AG08396 (cell line): ENCODE measurements at places on chromosomes 7 and 10.

DNA sequence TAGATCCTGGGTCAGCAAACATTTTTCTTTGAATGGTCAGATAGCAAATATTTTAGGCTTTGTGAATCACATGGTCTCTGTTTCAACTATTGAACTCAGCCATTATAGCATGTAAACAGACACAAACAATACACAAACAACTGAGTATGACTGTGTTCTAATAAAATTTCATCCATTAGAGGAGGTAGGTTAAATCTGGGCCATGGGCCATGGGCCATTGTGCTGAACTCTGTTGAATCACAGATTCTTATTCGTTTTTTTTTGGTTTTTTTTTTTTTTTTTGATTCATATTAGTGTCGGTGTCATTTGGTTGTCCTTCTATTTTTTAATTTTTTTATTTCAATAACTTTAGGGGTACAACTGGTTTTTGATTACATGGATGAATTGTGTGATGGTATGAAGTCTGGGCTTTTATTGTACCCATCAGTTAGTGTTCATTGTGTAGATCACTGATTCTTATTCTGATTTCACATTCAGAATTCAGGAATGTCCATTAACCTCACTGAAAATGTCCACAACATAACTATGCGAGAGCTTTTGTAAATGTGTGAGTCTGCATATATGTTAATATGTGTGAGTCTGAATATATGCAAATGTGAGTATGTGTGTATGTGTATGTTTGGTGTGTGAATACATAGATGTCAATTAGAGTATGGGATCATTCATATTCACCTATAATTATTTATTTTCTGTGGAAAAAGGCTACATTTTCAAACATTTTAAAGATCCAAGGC, 443.7 kb upstream of the GRM3 start:
- no peak for DNase-seq

- no peak for DNase-seq
Observed at GRCh38 chr10:60759181-60759580, 19.1 kb upstream of the CDK1 start.

DNA sequence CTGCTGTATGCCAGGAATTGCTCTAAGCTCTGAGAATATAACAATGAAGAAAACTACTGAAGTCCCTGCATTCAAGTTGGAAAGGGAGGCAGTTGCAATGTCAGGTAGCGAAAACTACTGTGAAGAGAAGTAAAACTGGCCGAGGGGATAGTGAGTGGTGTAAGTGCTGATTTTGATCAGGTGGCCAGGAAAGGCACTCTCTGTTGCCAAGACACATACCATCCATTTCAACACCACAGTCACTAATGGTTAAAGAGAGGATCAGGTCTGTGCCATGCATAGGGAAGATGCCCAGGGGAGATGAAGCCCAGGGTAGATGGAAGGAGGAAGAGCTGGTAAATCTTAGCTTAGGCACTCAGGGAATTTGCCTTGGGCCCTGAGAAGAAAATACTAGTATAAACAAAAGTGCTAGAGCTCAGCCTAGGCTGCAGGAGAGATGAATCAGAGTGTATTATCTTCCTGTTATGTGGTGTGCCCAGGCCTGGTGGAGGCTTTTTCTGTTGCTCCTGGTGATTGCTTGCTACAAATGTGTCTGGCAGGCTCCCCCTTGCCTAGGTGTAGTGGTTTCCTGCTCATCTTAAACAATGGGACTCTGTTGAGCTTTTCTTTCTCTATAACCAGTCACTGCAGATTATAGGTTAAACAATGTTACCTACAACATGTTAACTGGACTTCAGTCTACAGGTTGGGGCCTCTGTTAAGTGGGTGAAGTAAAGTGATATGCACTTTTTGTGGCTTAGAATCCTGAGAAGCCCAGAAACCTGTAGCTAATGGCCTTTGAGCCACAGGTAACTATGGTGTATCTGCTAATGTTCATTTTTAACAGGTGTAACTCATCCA, 125.5 kb downstream of the LRRC4 start:
- peak; percentile 45 for DNase-seq

- DNase-seq, result peak; percentile 32
Observed at GRCh38 chr10:88243836-88244730, 339.0 kb downstream of the RNLS start.

GRCh38 chr10:47321521-47322195, 596 bp upstream of the GDF2 start:
- DNase-seq, result no peak

GRCh38 chr10:116763440-116763839, 21.1 kb upstream of the HSPA12A start:
- no peak for DNase-seq

DNA sequence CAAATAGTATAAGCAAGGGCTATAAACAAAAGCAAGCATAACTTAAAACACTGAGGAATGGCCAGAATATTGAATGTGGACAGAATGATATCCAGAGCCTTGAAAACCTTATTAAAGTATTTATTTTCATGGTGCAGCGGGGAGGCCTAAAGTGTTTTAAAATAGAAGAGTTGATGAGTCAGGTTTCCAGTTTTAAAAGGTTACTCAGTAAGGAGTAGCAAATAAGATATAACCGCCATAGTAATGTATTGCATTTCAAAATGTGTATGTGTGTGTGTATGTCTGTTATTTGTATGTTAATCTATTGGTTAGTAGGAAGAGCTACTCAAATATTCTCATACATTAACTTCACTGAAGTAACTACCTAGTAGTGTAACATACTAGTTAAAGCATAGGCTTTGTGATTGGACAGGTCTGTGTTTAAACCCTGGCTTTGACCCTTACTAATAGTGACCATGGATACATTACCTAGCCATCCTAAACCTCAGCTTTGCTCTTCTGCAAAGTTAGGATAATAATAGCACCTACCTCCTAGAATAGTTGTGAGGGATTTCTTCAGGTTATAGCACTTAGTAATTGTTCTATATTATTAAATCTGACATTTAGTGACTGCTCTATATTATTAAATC, 16.9 kb downstream of the CUTC start:
- DNase-seq, result no peak

- DNase-seq, result peak; percentile 64
Observed at GRCh38 chr10:36492590-36493515, 632.5 kb upstream of the ANKRD30A start.

GRCh38 chr10:62131724-62132123, 136.9 kb downstream of the RTKN2 start:
- no peak for DNase-seq

GRCh38 chr10:100033766-100034418, 24.1 kb upstream of the DNMBP start:
- DNase-seq, result no peak

DNA sequence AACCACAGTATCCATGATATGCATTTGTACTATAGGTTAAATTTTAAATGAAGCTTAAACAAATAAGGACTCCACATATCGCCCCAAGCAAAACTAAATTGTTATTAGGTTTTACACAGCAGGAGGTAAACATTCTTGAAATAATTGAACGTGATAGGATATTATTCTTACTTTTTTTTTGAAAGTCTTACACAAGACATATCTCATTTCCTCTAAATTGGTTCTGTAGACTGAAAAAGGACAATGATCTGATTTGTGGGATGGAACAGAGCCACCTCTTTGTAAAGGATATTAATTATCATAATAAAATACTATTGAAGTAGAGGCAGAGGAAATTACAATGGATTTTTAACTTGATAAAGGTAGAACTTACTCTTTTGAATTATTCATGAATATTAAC, 155.1 kb upstream of the SEMA3D start:
- DNase-seq, result no peak

- peak; percentile 51 for DNase-seq
Observed at GRCh38 chr7:75055155-75055554, 18.4 kb downstream of the RCC1L start.

GRCh38 chr7:107658467-107658866, 2.2 kb upstream of the SLC26A4 start:
- no peak for DNase-seq

- DNase-seq, result no peak
Observed at GRCh38 chr7:20834656-20835055, 48.0 kb upstream of the SP8 start.

DNA sequence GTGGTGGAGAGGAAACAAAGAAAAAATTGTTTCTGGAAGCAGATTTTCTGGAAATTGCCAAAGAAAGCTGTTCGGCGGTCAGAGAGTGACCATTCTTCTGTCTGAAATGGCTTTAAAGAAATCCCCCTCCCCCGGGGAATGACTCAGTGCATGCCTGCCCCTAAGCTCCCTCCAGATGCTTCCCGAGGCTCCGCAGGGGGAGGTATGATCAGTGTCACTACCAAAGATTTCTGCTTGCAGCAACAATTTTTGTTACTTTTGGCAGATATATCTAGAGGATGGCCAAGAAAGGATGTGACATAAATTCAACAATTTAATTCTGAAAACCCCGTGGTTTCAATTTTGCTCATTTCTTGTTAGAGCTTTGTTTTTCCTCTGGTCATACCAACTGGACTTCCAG, 163.9 kb downstream of the JCAD start:
- peak; percentile 74 for DNase-seq

DNA sequence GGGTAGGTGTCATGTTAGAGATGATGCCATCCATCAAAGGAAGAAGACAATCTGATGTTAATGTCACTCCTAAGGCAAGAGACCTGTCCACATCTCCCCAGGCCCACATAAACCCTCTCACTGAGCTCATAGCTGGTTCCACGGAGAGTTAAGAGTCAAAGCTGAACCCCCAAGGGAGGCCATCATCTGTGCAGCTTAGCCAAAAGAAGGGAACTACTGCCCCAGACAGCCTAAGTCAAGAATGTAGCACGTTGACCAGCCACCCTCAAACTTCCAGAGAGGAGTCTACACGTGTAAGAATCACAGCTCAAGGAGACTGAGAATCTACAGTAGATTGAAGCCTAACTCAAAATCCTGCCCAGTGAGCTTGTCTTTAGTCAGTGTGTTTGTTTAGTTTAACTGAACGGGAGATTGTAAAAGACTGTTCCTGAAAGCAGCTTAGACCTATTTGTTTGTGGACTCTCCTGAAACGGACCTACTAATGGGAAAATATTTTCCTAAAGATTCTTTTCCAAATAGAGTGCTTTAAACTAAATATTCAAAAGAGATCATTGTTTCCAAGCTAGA, 192.7 kb upstream of the NFE2L3 start:
- DNase-seq, result no peak

- DNase-seq, result no peak
Observed at GRCh38 chr10:121928528-121928884, 675 bp upstream of the ATE1 start.

GRCh38 chr7:97018126-97018601, 6.5 kb downstream of the DLX5 start:
- no peak for DNase-seq

- no peak for DNase-seq
Observed at GRCh38 chr10:104903433-104903832, 262.3 kb downstream of the SORCS3 start.

- no peak for DNase-seq
Observed at GRCh38 chr10:101763141-101763846, 12.6 kb downstream of the FGF8 start.

DNA sequence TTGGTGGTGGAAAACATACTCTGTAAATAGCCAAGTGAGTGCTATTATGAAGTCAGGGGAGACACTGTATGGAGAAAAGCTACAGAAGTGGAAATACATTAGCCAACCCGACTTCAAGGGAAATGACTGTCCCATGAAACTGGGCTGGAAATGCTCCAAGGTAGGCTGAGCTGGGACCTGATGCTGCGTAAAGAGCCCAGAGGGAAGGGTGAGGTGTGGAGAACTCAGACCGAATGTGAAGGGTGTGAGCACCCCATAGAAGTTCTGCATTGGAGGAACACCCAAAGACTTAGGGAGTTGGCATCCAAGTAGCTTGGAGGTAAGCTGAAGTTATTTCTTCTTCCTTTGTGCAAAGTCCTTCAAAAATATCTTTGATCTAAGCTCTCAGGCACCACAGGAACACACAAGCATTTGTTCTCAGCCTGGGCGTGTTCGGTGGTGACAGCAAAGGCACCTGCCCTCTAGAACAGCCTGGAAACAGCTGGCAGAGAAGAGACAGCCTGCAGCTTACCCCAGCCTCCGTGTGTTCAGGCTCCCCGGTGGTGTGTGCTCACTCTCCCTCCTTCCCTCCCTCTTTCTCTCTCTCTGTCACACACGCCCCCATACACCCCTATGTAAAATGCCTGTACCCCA, 19.1 kb upstream of the GJD4 start:
- no peak for DNase-seq

DNA sequence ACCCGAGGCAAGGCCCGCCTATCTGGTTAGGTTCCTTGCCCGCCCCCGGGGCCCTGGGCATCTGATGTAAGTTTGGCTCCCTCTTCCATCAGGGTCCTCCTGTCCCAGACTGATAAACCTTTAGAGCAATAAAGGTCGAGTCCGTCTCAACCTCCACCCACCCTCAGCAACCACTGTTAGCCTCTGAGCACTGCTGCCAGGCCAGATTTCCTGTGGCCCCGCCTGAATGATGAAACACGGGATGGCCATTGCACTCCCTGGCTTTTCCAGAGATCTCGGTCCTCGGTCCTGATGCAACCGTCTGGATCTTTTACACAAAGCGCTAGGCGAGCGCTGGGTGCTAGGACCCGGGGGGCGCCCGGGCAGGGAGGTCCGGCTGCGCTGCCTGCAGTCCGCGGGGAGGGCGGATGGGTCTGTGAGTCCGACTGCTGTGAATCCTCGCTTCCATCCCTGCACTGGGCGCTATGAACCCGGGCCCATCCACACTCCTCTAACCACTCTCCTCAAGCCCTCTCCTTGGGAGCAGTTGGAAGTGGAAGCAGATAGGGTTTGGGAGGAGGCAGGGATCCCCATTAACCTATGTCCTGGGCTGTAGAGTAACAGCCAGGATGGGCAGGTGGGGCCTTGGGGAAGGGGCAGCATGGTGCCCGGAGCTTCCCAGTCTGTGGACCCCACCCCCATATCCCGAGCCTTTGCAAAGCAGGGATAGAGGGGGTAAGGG, 875 bp upstream of the DDIT4 start:
- peak; percentile 91 for DNase-seq

DNA sequence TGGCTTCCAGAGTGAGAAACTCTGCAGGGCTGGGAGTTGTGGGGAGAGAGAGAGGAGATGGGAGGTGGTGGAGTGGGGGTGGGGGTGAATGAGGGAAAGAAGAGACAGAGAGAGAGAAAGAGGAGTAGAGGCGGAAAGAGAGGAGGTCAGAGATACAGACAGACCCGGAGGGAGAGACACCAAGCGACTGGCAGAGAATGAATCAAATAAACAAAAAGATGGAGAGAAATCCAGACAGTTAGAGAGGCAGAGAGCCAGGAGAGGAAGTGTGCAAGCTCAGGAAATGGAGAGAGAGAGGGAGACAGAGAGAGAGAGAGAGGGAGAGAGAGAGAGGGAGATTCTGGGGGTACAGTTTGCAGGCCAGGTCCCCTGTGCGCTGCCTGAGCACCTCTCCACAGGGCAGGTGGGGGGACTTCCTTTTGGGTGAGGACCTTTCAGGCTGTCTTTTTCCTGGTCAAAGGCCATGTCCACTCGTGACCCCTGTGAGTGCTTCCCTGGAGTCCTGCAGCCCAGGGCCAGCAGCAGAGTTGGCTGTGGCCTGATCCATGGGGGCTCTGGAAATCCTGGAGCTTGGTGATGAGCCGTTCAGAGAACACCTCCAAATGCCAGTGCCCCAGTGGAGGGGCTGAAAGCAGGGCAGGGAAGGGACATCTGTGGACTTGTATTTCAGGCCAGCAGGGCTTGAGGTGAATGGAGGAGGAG, 25.0 kb upstream of the PCBD1 start:
- DNase-seq, result no peak

GRCh38 chr10:94108200-94108599, 114.5 kb downstream of the PLCE1 start:
- DNase-seq, result peak; percentile 58
